ENCODE measurements at places on chromosomes 11 and 22.

- no peak for DNase-seq
These were observed 4.8 kb downstream of the BEST1 start for GRCh38 chr11:61954851-61955421.

GRCh38 chr11:68954836-68955606 is 25.8 kb downstream of the MRGPRD start:
- no peak for DNase-seq

GRCh38 chr22:29224859-29225410 is 19.2 kb downstream of the EMID1 start:
- DNase-seq: no peak

- no peak for DNase-seq
These were observed 245.8 kb downstream of the ETS1 start for GRCh38 chr11:128341280-128342248.

GRCh38 chr11:11218629-11218986 is 134.4 kb downstream of the CSNK2A3 start:
- no peak for DNase-seq

DNA sequence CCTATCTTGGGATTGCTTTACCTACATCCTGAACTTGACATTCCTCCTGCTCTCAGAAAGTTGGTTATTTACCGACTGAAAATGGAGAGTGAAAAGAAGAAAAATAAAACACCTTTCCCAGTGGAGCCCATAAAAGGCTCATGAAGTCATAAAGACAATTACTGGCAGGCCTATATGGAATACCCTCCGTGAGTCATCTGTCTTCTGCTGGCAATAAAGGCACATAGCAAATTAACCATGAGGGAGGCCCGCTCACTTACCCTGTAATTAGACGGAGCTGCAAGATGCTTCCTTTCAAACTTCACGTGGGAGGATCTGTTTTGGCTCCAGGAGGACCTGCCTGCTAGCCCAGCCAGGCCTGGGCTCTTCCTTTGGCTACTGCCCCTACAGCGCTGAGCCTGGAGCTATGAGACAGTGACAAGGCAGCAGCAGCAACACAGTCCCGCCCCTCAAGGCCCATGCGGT is 540.4 kb downstream of the BUD13 start:
- DNase-seq: no peak

- no peak for DNase-seq
These were observed 41.4 kb downstream of the ANO1 start for GRCh38 chr11:70119502-70119901.

DNA sequence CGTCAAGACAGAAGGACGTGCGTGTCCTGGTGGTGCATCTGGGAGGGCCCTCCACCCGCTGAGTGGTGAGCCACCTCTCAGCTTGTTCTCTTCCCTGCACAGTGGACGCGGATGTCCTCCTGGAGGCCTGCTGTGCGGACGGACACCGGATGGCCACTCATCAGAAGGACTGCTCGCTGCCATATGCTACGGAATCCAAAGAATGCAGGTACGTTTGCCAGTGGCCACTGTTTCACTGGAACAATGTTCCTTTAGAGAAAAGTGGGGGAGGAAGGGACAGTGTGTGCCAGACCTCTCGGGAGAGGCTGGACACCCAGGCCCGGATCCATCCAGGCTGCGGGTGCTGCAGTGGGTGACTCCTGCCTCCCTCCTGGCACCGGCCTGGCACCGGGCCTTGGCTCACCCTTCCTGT is 15.9 kb downstream of the FBLN1 start:
- DNase-seq: no peak

DNA sequence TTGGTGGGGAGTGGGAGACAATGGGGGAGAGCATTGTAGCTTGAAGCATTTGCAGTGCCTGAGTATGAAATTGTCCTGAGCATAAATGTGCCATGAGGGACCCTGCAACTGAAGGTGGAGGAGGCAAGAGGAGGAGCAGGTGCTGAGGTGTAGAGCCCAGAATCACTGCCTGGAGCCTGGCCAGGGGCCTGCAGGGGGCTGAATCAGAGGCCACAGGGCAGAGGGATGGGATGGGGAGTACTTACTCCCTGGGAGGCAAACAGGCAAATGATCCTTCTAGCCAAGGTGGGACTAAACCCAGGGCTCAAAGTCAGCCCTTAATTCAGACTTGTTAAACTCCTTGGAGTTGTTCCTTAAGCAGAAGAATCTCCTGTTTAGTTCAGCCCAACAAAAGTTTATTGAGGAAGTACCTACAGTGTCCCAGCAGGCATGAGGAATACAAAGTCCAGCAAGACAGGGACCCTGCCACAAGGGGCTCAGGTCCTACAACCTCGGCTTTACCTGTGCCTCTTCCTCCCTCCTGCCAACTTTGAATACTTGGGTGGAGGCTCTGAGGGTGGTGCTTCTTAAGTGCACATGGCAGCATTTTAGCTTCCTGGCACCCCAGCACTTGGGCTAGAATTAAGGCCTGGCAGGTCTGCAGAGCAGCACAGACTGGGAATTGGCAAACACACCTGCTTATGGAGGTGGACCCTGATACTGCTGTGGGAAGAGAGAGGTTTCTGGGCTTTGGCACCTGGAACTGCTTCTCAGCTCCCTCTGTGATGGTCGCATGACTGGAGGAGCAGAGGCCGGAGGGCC is 20.0 kb downstream of the MICAL2 start:
- DNase-seq: no peak

DNA sequence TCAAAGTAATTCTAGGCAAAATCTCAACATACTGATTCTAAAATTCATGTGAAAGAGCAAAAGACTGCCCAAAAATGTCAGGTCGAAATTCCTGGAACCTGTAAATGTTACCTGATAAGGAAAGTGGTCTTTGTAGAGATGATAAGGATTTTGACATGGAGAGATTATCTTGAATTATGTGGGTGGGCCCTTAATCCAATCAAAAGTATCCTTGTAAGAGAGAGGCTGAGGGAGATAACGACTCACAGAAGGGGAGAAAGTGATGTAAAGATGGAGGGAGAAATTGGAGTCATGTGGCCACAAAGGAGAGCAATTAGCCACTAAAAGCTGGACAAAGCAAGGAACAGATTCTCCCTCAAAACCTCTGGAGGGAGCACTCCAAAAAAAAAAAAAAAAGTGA is 20.5 kb downstream of the RRM1 start:
- DNase-seq: no peak

GRCh38 chr22:41909310-41910049 is 5.4 kb downstream of the SHISA8 start:
- no peak for DNase-seq

GRCh38 chr11:84648471-84648870 is 978.7 kb downstream of the DLG2 start:
- no peak for DNase-seq

GRCh38 chr22:34760276-34761008 is 305.5 kb upstream of the ISX start:
- DNase-seq: no peak

- no peak for DNase-seq
These were observed 150.6 kb downstream of the SPATA19 start for GRCh38 chr11:133694701-133695100.

DNA sequence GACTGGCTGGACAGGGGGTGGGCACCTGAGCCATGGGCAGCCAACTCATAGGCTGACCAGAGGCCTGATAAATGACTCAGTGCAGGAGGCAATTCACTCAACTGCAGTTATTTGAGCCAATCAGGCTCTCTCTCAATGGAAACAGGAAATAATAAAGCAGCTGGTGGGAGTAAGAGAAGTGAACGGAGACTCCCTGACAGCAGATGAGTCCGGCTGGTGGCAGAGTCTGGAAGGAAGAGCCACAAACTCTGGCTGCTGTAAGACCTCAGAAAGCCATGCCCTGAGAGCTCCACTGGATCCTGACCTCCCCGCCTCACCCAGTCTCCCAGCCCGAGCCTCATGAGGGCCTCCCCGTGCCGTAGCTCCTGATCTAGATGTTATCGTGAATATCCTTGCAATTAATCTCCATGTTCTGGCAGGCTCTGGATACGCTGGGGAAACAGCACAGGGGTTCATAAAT is 69.8 kb downstream of the TRIM29 start:
- DNase-seq: no peak

GRCh38 chr11:74678591-74679512 is 52.4 kb downstream of the CHRDL2 start:
- peak; percentile 3 for DNase-seq

DNA sequence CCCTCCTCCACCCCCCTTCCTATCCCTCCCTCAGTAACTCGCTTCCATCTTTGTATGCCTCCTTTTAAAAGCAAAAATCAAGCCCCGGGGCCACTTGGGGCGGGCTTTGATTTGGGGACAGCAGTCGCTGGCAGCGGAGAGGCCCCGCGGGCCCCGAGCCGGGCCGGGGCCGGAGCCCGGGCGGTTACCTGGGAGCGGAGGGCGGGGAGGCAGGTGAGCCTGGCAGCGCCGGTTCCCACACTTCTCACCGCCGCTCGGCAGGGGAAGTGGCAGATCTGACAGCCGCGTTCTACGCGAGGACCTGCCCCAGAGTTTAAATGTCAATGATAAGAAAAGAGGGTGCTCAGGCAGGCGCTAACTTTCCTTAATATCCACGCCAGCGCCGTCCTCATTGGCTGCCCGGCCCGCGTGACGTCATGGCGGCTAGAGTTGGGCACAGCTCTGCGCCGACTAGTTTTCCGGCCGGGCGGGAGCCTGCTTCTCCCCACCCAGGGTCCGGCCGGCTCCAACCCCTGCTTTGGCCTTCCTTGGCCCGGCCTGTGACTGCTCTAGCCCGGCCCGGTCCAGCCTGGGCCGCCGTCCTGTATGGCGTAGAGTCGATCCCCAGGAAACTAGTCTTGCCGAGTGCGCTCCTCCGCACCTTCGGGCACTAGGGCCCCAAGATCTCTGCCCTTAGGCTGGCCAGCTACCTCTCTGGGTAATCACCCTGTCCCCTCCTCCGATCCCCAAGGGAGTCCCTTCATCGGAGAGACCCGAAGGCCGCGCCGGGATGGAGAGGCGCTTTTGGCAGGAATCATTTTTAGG is 6.7 kb upstream of the PAX6 start:
- no peak for DNase-seq

DNA sequence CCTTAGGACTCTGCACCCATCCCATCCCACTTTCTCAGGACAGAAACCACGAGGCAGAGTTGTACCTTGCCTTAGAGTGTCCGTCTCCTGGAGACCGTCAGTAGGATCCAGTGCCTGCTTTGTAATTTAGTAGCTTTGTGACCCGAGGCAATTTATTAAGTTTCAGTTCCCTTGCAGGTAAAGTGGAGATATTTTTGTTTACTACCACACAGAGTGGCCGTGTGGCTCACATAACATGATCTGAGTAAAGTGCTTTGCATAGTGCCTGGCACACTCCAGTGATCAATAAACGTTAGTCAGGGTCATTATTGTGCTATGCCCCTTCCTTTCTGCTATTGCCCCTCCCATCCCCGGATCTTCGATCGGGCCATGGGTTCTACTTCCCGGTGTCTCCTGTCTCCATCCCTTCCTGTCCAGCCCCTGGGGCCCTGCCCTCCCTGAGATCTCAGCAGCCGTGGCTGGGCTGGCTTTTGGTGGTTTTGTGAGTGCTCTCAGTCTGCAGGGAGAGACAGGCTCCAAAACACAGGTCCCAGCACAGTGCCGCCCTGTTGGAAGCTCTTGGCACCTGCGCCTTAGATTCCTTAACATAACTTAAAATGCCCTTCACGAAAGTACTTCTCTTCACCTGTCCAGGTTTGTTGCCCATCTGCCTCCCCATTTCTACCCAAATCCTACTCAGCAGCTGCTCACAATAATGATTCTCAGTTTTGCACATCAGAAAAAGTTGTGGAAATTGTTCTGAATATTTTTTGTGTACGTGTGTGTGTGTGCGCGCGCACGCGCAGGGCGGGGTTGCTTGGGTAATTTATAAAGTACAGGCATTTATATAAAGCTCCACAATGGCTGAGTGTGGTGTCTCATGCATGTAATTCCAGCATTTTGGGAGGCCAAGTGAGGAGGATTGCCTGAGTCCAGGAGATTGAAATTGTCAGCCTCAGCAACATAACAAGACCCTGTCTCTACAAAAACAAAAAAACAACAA is 753.7 kb downstream of the NTM start:
- DNase-seq: no peak

DNA sequence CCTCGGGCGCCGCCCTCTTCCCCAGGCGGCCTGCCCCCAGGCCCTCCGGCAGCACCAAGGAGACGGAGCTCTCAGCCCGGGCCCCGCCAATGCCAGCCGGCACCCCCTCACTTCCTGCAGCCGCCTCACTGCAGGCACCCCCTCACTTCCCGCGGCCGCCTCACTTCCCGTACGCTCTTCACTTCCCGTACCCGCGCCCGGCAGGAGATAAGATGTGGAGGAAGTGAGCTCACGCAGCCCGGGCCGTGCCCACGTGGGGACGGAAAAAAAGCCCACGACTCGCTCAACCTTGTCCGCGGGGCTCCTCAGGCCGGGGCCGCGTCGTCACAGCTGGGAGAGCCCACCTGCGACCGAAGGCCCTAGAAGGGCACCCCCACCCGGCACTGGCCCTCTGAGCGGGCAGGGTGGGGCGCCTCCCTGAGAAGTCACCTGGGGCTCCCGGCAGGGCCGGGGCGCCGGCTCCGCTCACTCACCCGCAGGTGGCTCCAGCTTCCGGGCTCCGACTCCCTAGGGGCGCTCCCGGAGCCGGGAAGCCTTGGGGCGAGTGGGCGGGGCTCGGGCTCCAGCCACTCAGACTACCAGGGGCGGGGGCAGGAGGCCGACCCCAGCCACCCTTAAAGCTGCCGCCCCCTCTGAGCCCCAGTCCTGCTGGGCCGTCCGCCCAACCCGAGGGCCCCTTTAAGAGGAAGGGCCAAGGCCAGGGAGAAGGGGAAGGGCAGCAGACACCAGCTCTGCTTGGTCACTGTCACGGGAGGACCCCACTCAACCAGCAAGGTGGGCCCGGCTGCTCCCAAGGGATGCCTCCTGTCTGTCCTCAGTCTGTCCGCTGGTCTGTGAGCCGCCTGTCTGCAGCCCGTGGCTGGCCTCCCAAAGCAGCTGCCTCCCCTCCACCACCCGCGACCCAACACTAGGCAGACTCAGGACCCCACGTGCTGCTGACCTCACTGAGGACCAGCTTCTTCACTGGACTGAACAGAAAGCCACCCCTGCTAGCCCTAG is 31.4 kb downstream of the PISD start:
- peak; percentile 83 for DNase-seq

- no peak for DNase-seq
These were observed 31.2 kb downstream of the CCDC83 start for GRCh38 chr11:85886089-85887056.

- DNase-seq: no peak
These were observed 63.1 kb downstream of the ARHGEF12 start for GRCh38 chr11:120399307-120399706.

- no peak for DNase-seq
These were observed 27.2 kb downstream of the MORC2 start for GRCh38 chr22:30941363-30941740.

- no peak for DNase-seq
These were observed 6.2 kb upstream of the FBLN1 start for GRCh38 chr22:45496451-45496941.

Measured in activated B cell treated with CpG ODN at 0.5 μM for 24 hours (primary cell).